CD4-positive, alpha-beta T cell treated with Interleukin-1 beta for 1 hour (primary cell): ENCODE measurements at places on chromosomes 7 and 10.
A peak's percentile ranks its signal among the peaks of the same experiment; 100 is the strongest.

DNA sequence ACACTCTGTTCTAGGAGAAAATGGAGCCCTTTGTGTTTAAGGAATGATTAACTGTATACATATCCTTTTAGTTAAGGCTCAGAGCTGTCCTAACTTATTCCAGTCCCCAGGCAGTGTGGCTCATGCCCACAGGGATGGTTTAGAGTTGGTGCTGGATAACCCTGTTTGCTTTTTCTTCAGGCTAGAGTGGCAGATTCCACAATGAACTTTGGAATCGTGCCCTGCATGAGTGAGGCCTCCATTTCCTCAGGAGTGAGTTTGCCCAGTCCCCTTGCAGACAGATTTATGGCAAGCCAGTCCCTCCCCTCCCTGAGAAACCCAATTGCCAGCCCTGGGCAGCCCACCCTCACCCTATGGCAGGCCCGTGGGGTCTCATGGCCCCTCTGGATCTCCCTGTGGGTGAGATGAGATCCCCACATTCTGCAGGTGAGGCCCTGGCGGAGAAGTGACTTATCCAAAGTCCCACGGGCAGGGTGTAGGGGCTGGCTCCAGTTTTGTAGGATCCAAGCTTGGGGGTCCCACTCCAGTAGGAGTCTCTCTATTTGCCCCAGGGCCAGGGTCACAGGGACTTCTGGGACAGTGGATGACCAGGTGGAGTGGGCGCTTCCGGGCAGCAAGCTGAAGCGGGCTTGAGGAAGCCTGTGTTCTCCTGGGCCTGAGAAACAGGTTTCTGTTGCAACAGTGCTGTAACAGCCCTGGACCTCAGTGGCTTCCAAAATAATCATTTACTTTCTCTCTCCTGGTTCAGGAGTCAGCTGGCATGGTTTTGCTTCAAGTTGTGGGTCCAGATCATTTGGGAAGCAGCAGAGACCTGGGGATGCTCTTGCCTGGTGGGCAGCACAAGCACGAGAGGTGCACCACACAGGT lies 9.0 kb upstream of the COMTD1 start:
- no peak for DNase-seq

DNA sequence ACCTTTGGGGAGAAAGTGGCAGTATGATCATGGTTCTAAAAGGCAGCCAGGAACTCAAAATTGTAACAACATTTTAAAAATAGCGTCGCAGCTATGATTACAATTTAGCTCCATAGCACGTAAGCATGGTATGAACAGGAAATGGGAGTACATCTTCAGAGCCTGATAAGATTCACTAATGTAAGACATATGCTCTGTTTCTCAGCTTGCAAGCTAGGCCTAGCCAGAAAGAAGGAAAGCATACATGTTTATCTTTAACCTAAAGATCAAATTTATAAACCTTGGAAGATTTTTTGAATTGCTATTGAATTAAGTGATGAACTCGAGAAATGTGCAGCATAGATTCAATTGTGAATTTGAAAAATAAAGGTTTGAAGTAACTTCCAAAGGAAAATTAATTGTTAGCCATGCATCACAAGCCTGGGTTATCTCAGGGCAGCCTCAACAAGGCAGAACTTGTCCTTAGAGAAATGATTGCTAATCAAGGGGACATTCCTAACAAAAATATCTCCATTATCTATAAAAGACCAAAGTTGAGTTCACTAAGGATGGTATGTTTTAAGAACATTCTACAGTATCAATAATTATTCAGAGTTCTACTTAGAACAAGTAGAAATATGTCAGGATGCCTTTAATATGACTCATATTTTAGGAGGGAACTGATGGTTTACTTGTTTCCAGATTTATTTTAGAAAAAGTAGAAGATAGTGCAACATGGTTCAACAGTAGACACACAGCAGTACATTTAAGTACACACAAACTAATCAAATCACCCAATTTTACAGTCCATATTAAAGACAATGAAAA lies 38.8 kb upstream of the SEPTIN7 start:
- DNase-seq = no peak

- DNase-seq = no peak
These were observed 626.3 kb upstream of the POT1 start for GRCh38 chr7:125555916-125556315.

DNA sequence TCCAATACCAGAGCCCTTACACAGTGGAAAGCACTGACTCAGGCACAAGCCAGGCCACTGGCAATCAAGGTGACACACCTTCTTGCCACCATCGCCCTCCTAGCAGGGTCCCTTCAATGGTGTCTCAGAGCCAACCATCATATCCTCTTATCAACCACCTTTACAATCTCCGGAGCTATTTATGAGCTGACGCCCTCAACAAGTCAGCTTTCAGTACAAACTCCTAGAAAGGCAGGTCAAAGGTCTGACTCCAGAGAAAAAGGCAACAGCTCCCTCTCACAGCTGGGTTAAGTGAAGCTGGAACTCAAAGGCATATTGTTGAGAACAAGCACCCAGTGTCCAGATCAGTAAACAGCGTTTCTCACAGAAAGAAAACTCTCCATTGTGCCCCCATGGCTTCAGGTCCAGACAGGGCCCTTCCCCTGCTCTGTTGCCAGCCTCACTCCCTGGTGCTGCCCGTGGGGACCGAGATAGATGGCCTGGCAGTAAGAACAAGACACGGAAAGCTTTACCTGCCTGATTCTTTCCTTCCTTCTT lies 2.4 kb downstream of the ZNF3 start:
- DNase-seq = no peak

- no peak for DNase-seq
These were observed 62.5 kb upstream of the PALS2 start for GRCh38 chr7:24510759-24511158.

DNA sequence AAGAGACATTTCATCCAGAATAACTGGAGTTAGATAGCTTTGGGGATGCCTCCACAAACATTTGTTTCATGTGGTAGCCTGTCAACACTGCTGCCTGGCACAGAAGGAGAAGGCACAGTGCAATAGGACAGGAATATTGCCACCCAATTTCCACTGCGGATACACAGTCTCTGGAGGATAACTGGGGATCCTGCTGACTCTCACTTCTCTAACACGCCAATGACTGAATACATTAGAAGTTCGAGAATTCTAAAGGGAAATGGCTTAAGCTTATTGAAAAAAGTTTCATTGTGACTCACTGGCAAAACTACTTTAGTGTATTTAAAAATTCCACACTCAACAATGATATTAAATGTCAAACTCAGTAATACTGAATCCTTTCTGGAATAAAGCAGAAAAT lies 12.9 kb downstream of the ARL3 start:
- no peak for DNase-seq

GRCh38 chr10:130160775-130161174 lies 24.6 kb downstream of the GLRX3 start:
- DNase-seq = peak; percentile 6

GRCh38 chr10:71981015-71981875 lies 17.1 kb downstream of the CHST3 start:
- DNase-seq = no peak

DNA sequence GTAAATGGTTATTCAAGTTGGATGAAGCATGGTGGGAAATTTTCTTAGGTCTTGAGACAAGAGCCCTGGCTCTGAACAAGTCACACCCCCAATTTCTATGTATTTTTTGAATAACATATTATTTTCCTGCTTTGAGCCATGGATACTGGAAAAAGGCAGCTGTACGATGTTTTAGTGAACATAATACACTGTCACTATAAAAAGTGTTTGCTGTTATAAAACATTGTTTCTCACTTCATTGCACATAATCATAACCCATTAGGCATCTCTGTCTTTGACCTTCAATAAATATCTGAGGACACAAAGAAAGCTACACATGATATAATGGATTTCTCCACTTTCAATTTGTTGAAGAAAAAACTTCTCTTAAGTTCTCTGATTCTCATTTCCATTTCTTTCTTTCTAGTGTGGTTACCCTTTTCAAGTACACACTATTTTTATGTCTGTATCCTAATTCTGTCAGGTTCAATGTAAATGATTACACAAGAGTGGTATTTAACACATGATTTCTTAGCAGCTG lies 283.9 kb upstream of the SP8 start:
- DNase-seq = no peak

GRCh38 chr7:101156277-101156676 lies 2.0 kb downstream of the AP1S1 start:
- DNase-seq = no peak

- no peak for DNase-seq
These were observed at the start of gene MARVELD1 for GRCh38 chr10:97713339-97713825. MARVELD1 (plus strand) TSS chr10:97713730; CDS start chr10:97713877, 147 bp downstream.

DNA sequence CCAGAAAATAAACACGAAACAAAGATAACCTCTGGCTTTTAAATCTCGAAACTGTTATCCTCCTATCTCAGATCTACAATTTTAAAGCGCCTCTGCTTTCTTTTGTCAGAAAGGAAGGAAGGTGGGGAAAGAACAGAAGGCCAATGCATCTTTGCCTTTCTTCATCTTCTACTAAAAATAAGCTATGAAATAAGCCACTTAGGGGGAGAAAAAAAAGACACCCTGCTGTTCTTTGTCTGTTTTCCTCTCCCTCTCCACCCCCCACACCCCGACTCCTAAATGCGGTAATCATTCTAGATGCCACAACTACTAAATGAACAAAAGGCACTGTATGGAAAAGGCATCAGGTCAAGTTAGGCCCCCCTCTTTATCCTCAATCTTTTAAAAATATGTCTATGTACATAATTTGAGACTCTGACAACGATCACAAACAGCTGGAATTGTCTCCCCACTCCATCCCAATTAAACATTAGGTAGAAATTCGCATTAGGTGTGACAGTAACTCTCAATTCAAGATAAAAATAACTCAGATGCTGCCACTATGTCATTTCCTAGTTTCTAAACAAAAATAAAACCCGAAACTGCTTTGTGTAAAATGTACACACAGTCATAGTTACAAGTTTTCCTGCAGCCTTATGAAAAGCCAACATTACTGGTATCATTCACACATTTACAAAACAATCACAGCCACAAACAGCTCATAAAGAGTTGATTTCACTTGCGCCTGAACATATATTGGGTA lies 2.4 kb downstream of the UBE2H start:
- peak; percentile 48 for DNase-seq

DNA sequence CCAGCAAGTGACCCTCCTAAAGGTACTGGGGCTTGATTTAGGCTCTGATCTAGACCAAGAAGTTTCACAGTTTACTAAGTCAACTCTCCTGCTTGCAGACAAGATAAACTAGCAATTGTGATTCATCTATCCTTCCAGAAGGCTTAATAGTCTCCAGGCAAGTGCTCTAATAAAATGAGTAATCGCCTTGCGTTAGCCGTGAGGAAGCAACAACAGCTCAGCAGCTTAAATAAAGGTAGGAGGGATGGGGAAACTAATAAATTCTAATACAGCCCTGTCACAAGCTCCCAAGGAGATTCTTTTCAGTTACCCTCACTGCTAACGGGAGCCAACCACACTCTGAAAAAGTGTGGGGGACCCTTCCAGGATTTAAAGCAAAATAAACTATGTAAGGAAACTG lies 48.4 kb downstream of the FRMD4A start:
- no peak for DNase-seq

GRCh38 chr7:32564542-32564941 lies 69.3 kb downstream of the AVL9 start:
- DNase-seq = no peak
